CD4-positive, alpha-beta T cell treated with Interleukin-4 for 4 hours (primary cell): ENCODE measurements at places on chromosomes 11 and 22.

DNA sequence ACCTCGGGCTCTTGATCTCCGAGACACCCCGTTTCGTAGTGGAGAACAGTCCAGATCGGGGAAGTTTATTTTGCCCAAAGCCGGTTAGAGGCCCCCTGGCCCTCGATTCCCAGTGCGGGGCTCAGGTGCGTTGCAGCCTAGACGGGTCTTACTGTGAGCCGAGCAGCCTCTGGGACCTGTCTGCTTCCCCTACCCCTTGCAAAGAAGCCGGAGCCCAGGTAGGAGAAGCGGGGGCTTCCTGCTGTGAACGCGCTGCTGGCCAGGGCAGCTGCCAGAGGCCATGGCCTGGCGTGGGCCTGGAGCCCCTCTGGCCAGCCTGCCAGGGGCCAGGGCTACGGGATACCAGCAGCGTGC lies 621 bp downstream of the TSPO start:
- DNase-seq: no peak

GRCh38 chr11:57413681-57414080 lies 13.2 kb downstream of the SLC43A3 start:
- DNase-seq: no peak

DNA sequence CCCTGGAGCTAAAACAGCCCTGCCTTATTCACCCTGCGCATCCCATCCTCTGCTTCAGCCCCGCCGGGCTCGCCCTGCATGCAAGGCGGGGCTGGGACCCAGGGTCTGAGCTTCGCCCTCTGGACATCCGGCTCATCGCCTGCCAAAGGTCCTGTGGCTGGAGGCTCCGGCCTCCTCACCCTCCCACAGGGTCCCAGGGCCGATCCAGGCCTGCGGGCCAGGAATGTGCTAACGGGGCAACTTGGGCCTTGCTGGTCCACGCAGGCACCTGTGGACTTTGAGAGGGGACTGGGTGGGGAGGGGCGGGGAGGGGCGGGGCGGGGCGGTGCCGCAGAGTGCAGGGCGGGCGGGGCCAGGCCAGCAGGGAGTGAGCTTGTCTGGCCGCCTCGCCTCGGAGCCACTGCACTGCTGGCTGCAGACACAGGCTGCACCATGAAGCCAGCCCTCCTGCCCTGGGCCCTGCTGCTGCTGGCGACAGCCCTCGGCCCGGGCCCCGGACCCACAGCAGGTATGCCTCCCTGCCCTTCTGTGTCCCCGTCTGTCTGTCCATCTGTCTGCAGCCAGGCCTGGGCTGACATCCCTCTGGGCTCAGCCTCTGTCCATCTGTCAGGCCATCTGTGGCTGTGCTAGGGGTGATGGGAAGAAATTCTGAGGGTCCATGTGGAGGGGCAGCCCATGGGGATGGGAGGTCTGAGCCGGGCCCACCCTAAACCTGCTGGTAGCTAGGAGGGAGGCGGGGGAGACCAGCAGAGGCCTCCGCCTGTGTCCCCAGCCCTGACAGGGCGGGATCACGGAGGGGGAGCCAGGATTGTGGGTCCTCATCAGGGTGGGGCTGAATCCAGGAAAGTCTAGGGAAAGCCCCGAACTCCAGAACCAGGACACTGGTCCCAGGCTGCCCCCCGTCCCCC lies at the start of gene SUSD2:
TSS of gene SUSD2 (plus strand) at position 400 of the 908 bp plus-strand sequence. CDS start at position 433, 33 bp downstream.
- no peak for DNase-seq

- DNase-seq: no peak
Observed at GRCh38 chr22:50656122-50657070, 16.2 kb upstream of the SHANK3 start.

DNA sequence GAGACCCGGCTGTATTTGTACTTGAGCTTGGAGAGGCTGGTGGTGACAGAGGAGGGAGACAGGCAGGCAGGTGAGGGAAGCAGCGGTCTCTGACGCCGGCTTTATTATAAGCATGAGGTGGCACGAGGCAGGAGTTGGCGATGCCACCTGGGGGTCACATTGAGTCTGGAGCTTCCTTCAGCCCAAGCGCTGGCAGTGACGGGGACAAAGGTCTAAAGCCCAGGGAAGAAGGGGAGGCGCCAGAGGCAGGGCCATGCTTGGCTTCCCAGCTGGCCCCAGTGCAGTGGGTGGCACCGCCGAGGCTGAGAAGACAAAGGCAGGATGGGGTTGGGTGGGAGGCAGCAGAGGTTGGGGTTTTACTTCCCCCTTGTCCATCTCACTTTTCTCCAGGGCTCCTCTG lies 4.5 kb downstream of the FXYD2 start:
- no peak for DNase-seq

GRCh38 chr22:42170946-42171345 lies 40.3 kb upstream of the CYP2D6 start:
- DNase-seq: no peak

- DNase-seq: no peak
Observed at GRCh38 chr22:49147617-49148175, 680.0 kb downstream of the BRD1 start.

DNA sequence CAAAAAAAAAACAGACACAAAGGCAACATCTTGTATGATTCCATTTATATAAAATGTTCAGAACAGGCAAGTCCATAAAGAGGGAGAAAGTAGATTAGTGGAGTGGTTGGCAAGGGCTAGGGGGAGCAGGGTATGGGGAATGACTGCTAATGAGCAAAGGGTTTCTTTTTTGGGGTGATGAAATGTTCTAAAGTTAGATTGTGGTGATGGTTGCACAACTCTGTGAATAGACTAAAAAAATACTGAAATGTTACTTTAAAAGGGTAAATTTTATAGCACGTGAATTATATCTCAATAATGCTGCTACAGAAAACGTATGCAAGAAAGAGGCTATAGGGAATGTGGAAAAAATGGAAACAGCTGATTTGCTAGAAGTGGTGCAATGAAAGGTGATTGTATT lies 155.1 kb downstream of the TENM4 start:
- DNase-seq: no peak

DNA sequence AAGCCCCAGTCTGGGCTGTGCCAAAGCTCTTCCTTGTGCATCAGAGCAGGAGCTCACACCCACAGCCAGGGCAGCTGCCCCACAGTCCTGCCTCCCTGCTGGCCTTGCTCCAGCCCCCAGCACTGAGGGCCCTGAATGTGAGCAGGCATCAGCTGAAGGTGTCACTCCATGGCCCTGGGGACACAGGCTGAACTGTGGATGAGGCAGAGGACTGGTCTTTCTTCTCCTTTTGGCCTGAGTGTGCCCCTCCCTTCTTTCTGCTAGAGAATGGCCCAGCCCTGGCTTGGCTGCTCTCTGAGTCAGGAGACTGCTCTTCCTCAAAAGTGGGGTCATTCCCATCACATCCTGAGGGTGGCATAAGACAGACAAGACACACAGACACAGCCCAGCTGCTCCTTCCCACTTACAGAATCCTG lies 16.2 kb downstream of the OTOG start:
- no peak for DNase-seq

DNA sequence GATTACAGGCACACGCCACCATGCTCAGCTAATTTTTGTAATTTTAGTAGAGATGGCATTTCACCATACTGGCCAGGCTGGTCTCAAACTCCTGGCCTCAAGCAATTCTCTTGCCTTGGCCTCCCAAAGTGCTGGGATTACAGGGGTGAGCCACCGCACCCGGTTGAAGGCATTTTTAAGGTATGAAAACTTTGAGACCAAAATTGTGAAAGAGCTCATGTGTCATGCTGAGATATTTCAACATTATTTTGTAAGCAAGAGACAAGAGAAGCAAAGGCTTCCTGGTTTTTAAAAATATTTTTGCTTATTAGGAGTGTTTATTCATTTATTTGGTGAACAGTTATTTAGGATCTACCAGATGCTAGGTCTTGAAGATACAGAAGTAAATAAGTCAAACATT lies 6.8 kb downstream of the NHERF4 start:
- no peak for DNase-seq

DNA sequence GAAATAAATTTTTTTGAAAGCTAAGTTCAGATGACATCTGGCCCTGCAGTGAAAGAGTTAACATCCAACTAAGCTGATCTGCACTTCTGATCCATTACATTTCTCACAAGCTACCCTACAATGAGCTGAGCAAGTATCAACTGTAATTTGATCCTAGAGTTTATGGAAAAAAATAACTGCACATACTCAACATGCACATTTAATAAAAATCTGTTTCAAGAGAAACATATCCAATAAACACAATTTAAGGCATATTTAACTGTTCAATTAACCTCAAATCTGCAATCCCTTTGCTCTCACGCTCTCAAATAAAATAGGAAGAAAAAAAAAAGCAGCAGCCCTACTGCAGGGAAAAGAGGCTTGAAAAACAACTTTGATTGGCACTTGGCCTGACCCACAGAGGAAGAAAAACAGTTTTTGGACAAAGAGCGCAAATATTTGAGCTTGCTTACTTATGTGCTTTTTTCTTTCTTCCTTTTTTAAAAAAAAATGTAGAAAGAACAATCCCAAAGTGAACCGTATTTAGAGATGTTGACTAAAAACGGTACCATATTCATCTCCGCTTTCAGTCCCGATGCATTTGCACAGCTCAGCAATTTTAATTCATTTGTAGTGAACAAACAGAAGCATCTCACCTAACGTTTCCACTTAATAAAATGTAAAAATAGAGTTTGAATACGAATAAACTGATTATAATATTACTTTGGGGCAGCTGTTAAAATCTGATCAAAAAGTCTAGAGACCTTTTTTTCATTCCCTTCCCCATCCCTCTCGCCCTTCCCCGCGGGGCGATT lies 1.6 kb downstream of the SESN3 start:
- no peak for DNase-seq

DNA sequence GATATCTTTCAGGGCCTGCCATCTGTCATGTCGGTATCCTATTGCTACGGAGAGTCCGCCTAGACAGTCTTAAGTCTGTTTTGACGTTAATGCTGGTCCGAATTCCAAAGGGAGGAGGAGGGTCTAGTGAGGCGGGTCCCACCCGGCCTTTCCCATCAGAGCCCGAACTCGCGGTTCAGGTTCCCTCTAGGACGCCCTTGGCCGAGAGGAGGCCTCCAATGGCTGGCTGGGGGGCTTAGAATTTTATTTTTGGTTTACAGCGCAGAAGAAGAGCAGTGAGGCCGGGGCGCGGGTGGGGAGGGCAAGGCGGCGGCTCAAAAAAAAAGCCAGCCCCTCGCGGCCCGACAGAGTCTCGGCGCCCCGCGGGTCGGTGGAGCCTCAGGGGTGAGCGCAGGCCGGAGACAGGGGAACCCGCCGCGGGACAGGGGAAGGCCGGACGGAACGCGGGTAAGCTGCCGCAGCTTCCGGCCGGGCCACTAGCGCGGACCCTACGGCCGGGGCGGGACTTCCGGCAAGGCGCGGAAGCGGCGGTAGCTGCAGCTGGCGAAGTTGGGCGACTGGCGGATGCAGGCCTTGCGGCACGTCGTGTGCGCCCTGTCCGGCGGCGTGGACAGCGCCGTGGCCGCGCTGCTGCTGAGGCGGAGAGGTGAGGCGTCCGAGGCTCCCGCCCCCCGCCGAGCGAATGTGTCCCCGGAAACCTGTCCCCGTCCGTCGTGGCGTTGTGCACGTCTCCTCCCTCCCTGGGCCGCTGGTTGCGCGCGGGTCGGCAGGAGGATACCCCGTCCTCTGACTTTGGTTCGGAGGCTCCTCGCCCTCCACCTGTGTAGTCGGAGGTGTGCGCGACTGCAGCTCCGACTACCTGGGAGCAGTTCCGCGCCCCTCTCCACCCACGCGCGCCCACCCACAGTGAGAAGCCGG lies at the start of gene TRMU:
TSS of gene TRMU (plus strand) at position 514 of the 918 bp plus-strand sequence. CDS start at position 565, 51 bp downstream.
- DNase-seq: peak; percentile 72

DNA sequence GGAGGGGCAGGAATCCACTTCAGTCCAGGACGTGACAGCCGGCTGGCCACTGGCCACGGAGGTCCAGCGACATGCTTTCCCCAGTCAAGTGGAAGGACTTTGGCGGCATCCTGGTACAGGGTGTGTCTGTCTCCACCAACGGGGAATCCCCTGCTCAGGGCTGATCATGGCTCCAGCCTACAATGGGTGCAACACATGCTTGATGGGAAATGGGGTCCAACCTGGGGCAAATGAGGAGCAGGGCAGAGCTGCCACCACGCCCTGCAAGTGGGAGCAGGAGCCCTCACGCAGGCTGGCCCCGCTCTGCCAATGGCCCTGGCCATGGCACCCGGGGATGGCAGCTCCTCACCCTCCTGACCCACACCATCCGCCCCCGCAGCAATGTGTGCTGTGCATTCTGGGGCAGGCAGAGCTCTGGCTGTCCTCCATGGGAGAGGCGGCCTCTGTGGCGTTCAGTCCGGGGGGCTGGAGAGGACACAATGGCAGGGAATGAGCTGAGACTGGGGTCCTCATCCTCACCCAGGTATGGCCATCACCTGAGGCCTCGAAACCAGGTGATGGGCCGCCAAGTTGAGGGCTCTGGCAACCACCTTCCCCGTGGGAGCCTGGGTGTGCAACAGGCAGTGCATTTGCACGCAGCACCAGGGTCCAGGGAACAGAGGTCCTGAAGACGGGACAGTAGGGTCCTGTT lies 5.8 kb upstream of the SEPTIN5 start:
- no peak for DNase-seq

GRCh38 chr11:103528046-103528445 lies 418.8 kb downstream of the DYNC2H1 start:
- DNase-seq: no peak

DNA sequence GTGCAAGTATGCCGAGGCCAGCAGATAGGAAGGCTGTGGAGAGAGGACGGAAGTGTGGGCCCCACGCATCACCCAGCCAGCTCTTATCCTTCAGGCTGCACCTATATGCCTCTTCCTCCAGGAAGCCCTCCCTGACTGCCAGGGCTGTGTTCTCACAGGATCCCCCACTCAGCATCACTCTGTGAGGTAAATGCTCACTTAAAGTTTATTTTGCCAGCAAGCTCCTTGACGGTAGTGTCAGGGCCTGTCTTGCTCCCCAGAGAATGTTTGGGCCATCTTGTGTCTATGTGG lies 4.4 kb downstream of the TBX10 start:
- no peak for DNase-seq

DNA sequence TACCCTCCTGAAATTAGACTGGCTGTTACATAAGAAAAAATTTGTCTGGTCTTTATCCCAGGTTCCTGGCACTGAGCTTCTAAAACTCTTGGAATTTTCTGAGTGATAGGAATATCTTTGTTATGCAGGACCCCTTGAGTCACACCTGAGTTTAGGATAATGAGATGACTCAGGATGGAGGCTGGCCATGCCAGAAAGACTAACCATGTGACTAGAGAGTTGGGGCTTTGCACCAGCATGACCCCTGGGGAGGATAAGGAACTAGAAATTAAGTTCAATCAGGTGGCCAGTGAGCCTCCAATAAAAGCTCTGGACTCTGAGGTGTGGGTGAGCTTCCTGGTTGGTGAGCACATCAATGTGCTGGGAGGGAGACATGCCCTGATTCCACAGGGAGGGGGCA lies 88.1 kb downstream of the XRRA1 start:
- no peak for DNase-seq

GRCh38 chr11:9886595-9886994 lies 222.7 kb downstream of the SWAP70 start:
- no peak for DNase-seq
